ENCODE measurements at places on chromosomes 7 and 10.
A peak's percentile ranks its signal among the peaks of the same experiment; 100 is the strongest.

DNA sequence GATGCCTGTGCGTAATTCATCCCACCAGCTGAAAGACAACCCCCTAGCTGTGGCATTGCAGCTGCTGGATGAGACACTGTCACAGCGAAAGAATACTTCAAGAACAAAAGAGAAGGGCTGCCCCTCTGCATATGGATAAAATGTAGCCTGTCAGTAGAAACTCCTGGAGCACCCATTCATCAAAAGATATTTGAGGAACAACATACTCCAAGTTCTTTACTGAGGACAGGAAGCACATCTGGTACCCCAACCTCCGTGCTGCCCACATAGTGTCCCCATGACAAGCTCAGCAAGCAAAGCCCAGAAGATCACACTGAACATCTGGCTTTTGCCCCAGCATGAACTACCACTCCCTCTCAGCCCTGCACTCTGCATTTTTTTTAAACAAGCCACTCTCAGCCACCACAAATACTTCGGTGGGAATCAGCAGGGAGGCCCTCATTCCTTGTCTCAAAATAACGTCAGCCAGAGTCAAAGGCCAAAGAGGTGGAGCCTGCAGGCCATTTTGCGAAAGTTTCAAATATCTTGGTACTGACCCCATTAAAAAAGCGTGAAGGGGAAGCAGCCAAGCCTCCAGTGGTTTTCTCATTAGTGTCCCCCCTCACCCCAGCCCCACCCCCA, 1.7 kb downstream of the CREB3L2 start:
- DNase-seq, result no peak

DNA sequence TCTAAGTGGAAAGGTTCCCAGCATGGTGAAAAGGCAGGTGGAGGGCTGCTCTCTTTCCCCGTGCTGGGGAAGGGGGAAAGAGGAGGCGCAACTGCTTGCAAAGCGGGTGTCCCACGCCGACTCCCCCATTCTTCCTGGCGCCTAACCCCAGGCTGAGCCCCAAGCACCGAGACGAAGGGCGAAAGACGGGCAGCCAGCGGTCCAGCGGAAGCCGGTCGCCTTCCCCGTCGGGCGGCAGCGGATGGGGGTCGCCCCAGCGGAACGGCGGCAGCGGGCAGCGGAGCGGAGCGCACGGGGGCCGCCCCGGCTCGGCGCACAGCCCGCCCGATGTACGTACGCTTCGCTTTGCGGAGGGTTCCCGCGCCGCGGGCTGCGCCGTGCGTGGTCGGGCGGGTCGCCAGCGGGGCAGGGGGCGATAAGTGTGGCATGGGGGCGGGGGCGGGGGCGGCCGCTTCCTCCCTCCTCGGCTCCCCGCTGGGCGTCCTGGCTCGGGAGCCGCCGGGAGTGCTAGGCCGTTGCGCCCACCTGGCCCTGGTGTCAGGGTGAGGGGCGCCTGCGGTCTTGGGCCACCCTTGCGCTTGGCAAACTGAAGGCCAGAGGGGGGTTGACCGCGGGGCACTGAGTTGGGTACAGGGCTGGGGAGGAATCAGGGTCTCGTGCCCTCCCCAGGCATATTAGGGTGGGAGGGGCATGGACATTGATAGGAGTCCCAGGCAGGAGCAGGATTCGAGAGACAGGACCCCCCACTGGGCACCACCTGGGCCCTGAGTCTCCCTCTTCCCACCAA, 35.2 kb upstream of the HSPB1 start:
- no peak for DNase-seq

- DNase-seq, result no peak
Observed at GRCh38 chr10:79378383-79378646, 31.0 kb downstream of the PPIF start.

- no peak for DNase-seq
Observed at GRCh38 chr10:36573246-36573645, 552.2 kb upstream of the ANKRD30A start.

- no peak for DNase-seq
Observed at GRCh38 chr7:89247207-89247606, 451.7 kb upstream of the TEX47 start.

DNA sequence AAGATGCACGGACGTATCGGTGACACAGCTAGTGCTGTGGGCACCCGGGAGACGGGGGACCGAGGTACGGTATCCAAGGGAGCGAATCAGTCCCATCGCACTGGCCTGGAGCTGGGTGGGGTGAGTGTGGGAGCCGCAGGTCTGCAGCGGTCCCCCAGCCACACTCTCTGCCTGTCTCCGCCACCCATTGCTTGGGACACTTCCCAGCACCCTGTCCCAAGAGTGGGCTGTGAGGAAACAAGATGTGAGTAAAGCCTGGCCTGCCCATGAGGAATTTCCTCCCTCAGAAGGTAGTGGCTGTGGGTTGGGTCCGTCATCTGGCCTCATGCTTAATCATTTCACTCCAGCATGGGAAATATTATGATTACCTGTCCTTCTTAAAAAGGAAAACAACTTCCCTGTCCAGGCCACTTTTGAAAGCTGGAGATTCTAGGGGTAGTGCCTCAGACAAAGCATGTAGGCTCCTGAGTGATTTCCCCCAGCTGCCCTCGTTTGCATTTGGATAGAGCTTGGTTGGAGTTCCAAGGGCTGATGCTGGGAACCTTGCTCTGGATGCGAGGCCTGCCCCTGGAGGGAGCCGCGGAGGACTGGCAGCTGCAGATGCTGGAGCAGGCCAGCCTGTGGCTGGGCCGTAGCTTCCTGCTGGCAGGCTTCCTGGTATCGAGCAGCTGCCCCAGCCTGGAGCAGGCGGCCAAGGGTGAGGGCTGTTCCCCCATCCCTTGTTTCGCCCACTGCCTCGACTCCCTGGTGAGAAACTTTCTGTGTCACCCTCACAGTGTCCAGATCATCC, 6.2 kb upstream of the ACTR3C start:
- peak; percentile 84 for DNase-seq

DNA sequence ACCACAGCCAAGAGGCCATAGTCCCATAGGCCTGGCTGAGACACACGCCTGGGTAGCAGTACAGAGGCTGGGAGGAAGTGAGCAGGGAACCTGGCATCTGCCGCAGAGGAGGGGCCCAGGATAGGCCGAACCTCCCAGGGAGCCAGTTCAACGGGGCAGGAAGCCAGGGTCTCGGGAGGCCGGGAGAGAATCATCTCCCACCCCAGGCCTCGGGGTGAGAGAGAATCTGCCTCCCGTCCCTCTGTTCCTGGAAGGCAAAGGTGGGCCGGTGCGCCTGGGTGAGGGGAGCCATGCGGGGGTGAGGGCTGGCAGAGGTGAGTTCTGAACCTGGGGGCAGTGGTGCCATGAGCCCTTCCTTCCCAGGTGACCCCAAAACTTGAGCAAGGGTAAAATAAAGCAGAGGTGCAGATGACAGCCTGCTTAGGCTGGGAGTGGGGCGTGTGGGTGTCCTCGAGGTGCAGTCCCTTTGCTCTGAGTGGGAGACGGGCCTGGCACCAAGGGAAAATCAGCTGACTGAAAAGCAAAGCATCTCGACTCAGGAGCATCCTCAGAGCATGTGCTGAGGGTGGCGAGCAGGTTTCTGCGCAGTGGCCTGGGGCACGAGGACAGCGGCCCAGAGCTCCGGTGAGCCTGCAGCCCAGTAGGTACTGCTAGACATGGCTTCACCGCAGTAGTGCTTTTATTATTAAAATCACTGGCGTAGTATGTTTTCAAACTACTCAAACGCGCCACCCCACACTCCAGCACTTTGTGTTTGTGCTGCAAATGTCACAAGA, 15.5 kb downstream of the AGAP3 start:
- DNase-seq, result no peak

DNA sequence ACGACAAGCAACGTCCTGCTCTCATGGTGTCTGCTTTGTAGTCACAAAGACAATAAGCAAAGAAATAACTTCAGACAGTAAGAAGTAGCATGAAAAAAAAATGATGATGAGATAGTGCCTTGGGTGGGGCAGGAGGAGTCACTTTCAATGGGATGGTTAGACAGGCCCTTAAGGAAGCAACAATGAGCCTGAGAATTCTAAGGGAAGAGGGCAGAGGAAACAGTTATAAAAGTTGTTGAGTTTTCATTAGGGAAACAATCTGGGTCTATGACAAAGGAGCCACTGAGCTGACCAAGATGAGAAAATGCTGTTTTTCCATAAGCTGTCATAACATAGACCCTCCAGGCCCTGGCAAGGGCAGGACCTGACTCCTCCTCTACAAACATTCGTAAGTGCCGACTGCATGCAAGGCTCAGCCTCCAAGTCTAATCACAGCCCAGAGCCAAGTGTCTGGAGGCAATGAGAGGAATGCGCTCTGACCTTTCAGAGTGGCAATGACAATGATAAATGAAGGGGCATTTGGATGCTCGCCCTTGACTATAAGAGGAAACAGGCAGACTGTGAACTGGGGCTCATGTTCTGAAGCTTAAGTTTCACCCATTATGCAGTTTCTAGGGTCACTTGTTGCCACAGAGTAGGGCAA, 43.7 kb downstream of the PPP1R3C start:
- DNase-seq, result no peak

DNA sequence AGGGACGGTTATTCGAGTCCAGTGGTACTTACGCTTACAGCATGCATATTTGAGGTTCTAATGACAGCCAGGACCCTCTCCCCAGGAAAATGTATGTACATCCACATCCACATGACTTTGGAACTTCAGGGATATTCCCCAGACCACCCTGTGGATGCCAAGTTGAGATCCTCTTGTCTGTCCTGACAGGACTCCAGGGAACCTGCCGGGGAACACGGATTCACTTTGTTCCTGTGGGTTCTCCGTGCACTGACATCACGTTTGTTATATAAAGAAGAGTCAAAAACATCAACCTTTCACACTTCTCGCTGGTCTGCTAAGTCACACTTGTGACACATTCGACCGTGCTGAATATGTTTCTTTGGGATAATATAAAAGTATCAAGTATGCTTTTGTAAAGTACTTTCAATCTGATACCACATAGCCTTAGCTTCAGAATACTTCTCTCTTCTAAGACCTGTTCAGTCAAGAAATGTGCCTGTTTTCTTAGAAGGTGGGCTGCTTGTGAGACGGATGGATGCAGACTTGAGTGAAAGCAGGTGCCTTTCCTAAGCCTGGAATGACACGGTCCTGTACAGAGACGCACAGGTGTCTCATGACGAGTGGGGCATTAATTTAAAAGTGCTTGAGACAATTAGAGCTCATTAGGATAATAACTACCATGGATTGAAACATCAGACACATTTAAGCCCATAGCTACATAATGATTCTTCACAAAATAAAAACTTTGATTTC, 38.7 kb downstream of the CALML5 start:
- DNase-seq, result no peak

- DNase-seq, result no peak
Observed at GRCh38 chr7:17234398-17235031, 63.9 kb upstream of the AHR start.

- DNase-seq, result no peak
Observed at GRCh38 chr10:8137272-8137681, 82.8 kb downstream of the GATA3 start.

GRCh38 chr10:110074758-110075671, 67.2 kb downstream of the ADD3 start:
- DNase-seq, result no peak

GRCh38 chr7:64990216-64990615, 620 bp downstream of the ZNF117 start:
- no peak for DNase-seq

- no peak for DNase-seq
Observed at GRCh38 chr7:30521532-30521931, 16.9 kb upstream of the GGCT start.

DNA sequence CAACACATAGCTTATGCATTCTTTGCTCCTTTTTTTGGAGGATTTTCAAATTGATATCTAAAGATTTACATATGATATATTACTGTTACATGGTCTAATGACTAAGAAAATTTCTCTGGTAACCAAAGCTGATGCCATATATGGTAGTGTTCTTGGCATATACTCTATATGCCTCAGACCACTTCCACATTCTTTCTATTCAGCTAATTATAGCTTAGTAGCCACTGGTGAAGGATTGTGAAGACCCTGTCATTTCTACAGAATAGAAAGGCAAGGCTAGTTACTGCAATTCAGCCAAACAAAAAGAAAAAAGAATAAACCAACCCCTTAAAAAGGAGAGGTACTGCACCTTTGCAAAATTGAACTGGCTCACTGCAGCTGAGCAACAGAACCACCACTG, 3.7 kb downstream of the PURB start:
- DNase-seq, result no peak

GRCh38 chr10:30589441-30589840, 40.1 kb downstream of the LYZL2 start:
- DNase-seq, result no peak

- no peak for DNase-seq
Observed at GRCh38 chr7:65509368-65510186, 135.9 kb downstream of the ZNF92 start.

GRCh38 chr7:73909051-73909941, 48.3 kb downstream of the TMEM270 start:
- no peak for DNase-seq

GRCh38 chr10:125120053-125120710, 40.2 kb downstream of the CTBP2 start:
- DNase-seq, result no peak

DNA sequence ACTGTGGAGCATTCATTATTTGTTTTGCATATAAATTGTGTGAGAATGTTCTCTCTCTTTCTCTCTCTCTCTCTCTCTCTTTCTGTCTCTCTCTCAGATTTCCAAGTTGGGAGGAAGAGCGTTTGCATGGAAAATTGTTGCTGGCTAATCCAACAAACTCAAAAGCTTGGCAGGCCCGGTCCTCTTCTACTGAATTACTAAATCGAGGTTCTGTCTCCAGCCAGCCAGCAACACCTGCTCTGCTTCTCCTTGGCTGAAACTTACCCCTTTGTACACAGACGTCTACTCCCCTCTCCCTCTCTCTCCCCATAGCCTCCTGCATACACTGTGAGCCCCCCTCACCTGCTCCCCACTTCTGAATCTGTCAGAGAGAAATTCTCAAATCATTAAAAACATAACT, 996.4 kb upstream of the AUTS2 start:
- DNase-seq, result no peak

DNA sequence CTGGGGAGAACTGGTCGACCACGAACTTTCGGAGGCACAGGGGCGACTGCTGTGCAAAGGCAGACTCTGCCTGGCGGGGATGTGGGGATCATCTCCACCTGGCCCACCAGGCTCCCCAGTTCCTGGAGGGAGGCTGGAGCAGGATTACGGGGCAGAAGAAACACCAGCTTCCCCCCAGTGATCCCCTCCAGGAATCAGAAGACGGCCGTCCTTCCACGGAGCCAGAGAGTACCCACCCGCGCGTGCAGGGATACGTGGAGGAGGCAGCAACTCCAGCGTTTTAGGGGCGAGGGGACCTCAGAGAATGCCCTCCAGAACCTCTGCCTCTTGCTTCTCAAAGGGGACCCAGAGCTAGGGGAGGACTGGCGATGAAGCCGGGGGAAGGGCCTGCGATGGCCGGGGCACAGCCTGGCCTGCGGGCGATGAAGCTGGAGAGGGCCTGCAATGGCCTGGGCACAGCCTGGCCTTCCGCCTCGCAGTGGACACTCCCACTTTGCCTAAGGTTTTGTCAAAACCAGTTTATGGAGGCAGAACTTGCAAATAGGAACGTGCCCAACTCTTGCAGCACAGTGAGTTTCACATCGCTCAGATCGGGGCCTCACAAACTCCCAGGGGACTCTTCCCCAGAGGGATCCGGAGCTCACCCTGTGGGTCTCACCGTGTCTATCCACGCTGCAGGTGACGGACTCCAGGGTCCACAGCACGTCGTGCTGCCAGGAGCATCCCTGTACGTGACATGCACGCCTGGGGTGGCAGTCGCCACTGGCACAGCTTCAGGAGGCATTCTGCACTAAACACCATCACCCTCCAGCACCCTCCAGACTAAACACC, 77.9 kb upstream of the PDGFA start:
- DNase-seq, result no peak

GRCh38 chr10:31830887-31831286, 97.7 kb downstream of the ARHGAP12 start:
- no peak for DNase-seq

Data from iPS DF 19.7 (cell line).